NCI-H1105 (cell line): ENCODE measurements at places on chromosomes 16 and 17.
A peak's percentile ranks its signal among the peaks of the same experiment; 100 is the strongest.

GRCh38 chr16:12228602-12229499 is 252.3 kb downstream of the SNX29 start:
- no peak for DNase-seq

GRCh38 chr17:76076765-76077583 is 2.0 kb upstream of the ZACN start:
- DNase-seq: no peak

DNA sequence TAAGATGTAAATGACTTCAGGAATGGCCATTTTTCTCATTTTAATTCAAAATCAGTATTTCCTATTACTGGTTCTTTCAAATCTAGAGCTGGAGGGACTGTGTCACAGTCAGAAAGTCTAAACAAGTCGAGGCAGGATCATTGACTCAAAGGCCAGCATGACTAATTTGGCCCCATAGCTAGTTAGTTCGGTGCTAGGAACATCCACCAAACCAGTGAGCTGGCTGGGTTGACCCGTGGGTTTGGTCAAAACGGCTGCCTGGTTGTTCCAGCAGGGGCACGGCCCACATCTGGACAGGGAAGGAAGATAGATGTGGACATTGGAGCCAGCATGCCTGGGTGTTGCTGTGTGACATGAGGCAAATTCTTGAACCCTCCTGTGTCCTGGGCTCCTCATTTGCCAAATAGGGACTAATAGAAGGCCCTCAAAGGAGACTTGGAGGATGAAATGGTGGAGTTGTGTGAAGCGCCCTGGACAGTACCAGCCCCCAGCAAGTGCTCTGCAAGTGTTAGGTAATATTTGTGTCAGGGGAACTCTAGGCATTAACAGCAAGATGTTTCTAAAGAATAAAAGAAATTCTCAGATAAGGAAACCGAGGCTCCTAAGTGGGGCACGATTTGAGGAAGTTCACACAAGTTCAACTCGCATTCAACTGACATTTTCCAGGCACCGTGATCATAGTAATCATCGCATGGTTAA is 46.2 kb downstream of the MEOX1 start:
- DNase-seq: no peak

GRCh38 chr16:64866021-64866420 is 255.8 kb downstream of the CDH11 start:
- no peak for DNase-seq

DNA sequence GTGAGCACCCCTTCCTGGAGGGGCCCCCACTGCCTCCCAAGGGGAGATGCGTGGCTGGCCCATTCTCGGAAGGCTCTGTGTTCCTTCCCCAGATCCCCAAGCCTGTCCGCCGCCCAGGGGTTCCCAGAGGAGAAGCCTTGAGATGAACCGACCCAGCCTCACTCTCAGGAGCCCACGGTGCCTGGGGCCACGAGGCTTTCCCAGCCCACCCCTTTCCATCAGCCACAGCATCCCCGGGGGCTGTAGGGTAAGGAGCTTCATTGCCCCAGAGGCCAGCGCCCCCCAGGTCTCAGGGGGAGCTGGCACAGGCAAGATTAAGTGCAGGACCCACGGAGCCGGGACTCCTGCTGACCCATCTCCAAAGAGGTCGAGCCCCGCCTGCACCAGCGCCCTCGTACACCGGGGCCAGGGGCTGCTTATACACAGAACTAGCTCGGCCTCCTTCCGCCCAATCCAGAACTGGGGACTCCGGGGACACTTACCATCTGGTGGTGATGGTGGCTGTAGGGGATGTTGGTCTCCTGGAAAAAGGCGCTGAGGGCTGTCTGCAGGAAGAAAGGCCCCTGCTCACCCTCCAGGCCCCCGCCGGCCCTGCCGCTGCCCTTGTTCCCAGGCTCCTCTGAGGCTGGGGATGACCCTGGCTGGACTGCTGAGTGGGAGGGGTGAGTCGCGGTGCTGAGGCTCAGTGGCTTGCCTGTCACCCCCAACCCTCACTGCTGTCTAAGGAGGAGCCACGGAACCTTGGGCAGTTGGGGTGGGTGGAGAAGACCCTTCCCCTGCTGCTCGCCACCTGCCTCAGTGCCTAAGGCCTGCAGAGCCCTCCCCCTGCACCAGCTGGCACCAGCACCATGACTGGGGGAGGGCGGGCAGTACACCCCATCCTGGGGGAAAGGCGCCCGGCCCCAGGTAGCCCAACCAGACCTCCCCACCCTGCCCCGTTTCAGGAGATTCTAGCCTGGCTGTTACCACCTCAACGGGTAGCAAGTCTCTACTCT is 4.4 kb downstream of the UBALD1 start:
- DNase-seq: no peak

GRCh38 chr16:81445966-81446906 is 1.6 kb downstream of the CMIP start:
- DNase-seq: no peak

DNA sequence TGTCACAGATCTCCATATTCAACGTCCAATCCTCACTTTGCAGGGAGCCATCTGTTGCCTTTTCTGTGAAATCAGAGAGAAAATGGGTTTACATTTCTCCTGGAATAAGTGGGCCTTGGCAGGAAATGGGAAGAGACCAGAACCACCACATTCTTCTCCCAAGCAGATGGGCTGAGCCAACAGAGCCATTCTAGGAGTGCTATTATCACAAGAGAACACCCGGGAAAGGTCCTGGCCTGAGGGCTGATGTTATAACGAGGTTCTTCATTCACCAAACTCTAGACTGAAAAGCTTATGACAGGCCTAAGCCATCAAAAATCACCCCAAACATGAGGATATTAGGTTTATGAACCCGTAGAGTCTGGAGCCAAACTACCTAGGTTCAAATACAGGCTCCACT is 64.7 kb downstream of the TOM1L2 start:
- DNase-seq: no peak

DNA sequence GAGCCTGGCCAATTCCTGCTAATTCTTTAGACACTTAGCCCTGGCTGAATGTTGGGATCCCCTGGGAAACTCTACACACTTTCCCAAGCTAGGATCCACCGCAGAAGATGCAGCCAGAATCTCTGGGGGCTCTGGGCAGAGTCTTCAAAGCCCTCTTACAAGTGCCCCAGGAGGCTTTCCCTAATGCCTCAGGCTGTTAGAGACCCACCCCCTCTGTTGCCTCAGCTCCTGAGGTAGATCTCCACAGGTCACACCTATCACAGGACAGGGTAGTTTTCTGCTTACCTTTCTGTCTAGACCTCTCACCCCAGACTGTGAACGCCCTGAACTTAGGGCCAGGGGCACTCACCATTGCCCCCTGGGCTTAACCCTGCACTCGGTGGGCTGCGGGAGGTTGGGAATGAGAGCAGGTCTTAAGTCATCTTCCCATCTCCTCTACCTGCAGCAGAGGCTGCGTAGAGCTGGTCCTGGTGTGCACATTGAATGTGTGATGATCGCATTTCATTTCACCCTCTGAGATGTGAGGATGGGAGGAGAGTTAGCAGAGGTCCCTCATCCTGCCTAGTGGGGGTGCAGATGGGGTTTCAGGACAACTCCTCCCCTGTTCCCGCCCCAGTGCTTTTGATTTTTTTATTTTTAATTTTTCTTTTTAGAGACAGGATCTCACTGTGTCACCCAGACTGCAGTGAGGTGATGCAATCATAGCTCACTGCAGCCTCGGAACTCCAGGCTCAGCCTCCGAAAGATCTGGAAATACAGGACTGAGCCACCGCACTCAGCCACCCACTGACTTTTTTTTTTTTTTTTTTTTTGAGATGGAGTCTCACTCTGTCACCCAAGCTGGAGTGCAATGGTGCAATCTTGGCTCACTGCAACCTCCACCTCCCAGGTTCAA is 89.0 kb upstream of the LHX1 start:
- DNase-seq: no peak

GRCh38 chr17:17518014-17518413 is 21.8 kb upstream of the RASD1 start:
- no peak for DNase-seq

GRCh38 chr16:55941552-55941951 is 66.4 kb upstream of the CES5A start:
- DNase-seq: no peak

- DNase-seq: no peak
Measured at GRCh38 chr17:4426499-4427208, 7.1 kb upstream of the SPNS3 start.

GRCh38 chr16:4686497-4687210 is 6.7 kb upstream of the NUDT16L1 start:
- no peak for DNase-seq

DNA sequence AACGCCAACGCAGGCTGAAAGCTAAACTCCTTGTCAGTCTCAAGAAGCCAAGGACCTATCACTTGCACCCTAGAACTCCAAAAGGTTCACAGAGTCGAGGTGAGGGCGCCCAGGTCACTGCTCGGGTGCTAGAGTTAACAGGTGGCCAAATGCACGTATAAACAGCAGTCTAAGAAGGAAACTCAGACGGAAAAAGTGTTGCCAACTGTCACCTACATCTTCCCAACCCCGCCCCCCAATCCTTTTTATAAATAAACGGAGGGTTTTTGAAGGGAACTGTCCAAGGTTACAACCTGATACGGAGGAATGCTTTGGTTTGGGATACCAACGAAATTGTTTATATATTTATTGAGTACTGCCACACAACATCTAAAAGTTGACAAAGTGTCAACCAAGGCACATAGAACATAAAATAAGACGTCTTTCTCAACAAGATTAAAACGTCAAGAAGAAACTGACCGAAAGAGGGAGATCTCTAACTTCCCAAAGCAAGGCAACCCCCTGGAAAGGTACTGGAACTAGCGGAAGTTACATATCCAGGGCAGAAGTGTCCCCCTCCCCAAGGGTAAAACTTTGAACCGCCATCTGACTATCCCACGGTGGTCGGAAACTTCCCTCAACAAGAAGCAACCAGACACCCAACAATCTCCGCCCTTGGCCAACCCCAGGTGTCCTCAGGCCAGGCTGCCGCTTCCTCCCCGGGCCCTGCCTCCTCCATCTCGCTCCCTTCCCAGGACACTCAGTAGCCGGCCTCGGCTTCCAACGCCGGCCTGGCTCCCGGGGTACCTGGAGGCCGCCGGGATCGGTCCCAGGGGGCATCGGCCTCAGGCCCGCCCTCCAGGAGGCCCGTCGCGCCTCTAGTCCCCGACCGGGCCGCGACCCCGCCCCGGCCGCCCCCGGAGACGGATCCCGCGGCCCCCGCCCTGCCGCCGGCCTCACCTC is 982 bp downstream of the SPAG9 start:
- no peak for DNase-seq

- no peak for DNase-seq
Measured at GRCh38 chr16:82016263-82016662, 5.0 kb upstream of the SDR42E1 start.

DNA sequence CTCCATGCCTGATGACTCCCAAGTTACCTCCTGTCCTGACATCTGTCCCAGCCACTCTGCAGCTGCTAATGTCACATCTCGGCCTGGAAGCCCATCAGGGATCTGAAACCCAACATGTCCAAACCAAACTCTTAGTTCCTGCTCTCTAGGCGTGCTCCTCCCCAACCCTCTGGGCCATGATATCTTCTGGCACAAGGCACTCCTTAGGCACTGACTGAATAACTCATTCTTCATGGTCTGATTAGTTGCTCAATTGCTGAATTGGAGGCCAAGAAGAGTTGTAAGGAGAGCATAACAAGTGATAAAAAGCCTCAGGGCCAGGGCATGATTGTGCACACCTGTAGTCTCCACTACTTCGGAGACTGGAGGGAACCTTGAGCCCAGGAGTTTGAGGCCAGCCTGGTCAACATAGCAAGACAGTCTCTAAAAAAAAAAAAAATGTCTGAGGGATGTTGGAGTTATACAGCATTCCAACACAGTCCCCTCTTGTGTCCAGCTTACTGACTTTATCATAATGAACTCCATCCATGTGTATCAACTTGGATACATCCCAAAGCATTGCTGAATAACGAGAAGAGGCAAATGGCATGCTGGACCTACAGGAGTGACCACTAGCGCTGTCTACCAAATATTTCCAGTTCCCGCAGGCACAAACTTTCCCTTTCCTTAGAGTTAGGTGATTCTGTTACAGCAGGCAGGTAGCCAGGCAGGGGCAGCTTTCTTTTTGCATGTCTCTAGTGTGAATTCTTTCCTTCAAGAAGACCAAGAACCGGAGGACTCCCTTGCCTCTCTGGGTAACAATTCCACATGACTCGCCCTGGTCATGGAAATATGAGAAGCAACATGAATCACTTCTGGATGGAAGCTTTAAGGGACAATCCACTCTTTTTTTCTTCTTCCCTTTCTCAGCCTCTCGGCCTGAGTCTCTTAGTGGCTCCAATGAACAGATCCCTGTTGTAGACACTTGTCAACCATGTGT is 18.1 kb upstream of the SHCBP1 start:
- no peak for DNase-seq

DNA sequence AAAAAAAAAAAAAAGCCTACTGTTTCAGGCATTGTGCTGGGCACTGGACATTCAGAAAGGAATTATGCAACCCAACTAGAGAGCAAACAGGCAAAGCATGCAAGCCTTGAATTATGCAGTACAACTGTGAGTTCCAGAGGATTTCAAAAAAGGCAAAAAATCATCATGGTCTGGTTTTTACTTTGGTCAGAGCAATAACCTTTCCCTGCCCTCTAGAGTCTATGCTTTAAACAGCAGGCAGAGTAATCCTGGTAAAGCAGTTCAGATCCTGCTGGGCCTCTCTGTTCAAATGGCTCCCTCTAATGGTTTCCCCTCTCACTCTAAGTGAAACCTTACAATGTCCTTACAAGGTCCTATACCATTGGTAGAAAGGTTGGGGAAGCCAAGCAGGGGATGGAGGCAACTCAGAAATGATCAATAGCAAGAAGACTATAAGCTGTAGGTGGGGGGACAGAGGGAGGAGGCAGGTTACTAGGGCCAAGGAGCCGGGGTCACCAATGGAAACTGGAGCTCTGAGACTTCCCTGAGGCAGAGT is 4.6 kb upstream of the TAF15 start:
- DNase-seq: peak; percentile 33

DNA sequence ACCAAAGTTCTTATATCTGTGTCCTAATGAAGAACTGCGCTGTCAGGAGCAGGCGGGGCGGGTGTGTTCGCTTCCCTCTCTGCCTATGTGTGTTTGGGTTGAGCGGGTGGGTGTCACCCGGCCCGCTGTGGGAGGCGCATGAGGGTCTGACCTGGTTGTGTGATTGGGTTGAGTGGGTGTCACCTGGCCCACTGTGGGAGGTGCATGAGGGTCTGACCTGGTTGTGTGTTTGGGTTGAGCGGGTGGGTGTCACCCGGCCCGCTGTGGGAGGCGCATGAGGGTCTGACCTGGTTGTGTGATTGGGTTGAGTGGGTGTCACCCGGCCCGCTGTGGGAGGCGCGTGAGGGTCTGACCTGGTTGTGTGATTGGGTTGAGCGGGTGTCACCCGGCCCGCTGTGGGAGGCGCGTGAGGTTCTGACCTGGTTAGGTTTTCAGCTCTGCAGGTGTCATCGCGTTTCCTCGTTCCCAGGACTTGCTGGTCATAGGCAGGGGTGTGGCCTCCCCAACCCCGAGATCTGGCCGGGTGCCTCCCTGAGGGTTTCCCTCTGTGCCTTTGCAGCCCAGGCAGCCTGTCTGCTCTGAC is 69.6 kb upstream of the ZNF750 start:
- DNase-seq: no peak

GRCh38 chr17:48576479-48577309 is 1.5 kb downstream of the HOXB4 start:
- DNase-seq: no peak

GRCh38 chr17:61757168-61757567 is 106.2 kb downstream of the BRIP1 start:
- DNase-seq: peak; percentile 44

GRCh38 chr17:82948081-82948511 is 108.3 kb upstream of the ZNF750 start:
- no peak for DNase-seq
